ENCODE measurements at places on chromosomes 7 and 10.

GRCh38 chr10:79065853-79066252 lies 2.9 kb upstream of the ZMIZ1 start:
- DNase-seq, result no peak

DNA sequence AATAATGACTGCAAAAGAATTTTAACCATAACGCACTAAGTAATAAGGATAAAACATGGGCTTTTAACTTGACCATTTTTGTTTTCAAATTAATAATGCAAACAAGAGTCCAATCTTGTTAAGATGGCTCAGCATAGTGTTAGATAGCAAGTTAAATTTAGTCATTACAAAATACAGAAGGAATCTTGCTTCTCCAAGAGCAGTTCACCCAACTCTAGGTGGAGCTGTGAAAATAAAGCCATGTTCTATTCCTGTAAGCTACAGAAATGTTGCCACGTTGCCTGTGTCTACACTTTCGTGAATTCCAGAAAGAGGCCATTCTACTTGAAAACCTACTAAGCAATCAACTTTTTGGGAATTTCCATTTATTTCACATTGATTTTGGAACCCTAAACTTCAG lies 191.9 kb downstream of the SFMBT2 start:
- peak; percentile 30 for DNase-seq

GRCh38 chr7:106486331-106486730 lies 174.6 kb downstream of the CCDC71L start:
- DNase-seq, result no peak

GRCh38 chr7:102832674-102833073 lies 80.1 kb upstream of the LRRC17 start:
- DNase-seq, result no peak

- peak; percentile 89 for DNase-seq
Measured at GRCh38 chr10:72308320-72308987, 34.7 kb downstream of the DDIT4 start.

GRCh38 chr10:102744374-102745051 lies 765 bp downstream of the WBP1L start:
- no peak for DNase-seq

DNA sequence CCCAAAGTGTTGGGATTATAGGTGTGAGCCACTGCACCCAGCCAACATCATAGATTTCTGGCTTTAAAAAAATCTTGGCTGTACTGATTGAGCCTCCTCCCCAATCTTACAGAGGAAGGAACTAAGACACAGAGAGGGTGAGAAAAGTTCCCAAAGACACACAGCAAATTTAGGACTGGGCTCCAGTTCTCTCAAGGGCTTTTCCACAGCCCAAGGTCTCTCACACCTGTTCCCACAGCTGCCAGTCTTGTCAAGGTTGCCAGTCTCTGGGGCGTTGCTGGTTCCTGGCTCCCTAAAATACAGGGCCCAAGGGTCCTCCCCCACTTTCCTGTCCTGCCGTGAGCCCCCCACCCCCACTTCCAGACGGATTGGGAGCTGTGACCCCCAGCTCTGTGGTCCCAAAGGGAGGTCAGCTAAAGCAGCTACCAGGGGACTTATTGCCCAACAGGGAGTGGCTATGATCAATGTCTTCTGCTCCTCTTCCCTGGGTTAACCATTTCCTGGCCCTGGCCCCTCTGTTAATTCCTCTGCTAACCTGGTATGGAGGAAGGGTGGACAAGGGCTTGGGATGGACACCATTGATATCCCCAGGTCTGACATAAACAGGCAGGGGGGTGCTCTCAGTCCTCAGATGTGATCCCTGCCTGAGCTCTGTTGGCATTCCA lies 3.1 kb upstream of the ZAN start:
- no peak for DNase-seq

- no peak for DNase-seq
Measured at GRCh38 chr7:36047091-36047658, 105.9 kb upstream of the EEPD1 start.

- peak; percentile 32 for DNase-seq
Measured at GRCh38 chr7:44793919-44794318, 2.6 kb upstream of the PPIA start.

DNA sequence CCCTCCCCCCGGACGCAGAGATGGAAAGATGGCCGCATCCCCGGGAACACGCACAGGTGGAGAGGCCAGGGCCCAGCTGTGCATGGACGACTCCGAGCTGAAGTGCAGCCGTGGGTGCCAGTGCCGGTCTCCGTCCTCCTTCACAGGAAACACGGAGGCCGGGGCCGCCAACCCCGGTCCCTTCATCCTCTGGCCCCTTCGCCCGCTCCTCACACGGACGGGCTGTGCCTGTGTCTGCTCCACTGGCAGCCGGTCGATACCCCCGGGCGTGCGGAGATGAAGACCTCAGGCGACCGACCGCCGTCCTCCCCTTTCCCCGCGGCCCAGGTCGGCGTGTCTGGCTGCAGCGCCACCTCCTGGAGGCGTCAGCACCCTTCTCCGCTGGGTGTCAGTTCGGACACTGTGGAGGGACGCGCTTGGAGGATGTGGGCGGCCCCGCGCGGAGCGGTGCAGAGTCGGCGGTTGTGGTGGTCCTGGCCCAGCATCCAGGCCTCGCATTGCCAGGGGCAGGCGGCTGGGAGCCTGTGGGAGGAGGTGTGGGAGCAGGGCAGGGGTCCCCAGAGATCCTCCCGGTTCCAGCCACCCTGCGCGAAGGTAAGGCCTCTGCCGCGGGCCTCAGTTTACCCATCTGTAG lies 9.9 kb downstream of the ZNF511 start:
- peak; percentile 84 for DNase-seq

GRCh38 chr10:35567951-35568350 lies 37.2 kb upstream of the GJD4 start:
- DNase-seq, result no peak

GRCh38 chr7:50808282-50808888 lies 25.7 kb upstream of the GRB10 start:
- no peak for DNase-seq

DNA sequence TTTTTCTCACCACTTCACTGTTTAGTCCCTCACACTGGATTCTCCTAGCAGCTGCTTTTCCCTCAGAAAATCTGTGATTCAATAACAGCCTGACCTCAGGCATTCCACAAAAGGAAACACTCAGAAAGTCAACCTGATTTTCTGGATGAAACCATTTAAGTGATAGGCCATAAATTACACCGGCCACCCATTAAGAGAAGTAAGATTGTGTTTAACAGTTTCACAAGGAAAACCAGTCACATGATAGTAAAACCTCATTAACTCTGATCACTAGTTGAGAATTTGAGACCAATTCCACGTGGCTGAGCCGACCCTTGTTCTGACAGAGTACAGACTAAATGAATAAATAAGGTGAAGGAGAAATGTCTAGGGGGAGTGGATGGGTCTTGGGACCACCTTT lies 7.7 kb downstream of the GRM8 start:
- no peak for DNase-seq

Measured in A549 (cell line).